Activated T-helper 17 cell treated with anti-CD3 and anti-CD28 coated beads, Interleukin-2, amount 50 U/mL, for 72 hours (primary cell): ENCODE measurements at places on chromosomes 7 and 10.

- no peak for ATAC-seq
These were observed 5.8 kb upstream of the ESYT2 start for GRCh38 chr7:158834878-158835784.

- no peak for ATAC-seq
These were observed 50.9 kb downstream of the LAMB4 start for GRCh38 chr7:108079276-108079647.

- no peak for ATAC-seq
These were observed 12.1 kb downstream of the AVL9 start for GRCh38 chr7:32507414-32507813.

- no peak for ATAC-seq
These were observed 23.9 kb downstream of the ITGA8 start for GRCh38 chr10:15695852-15696251.
